ENCODE measurements at places on chromosomes 6 and 20.

- DNase-seq = no peak
These were observed 56.0 kb downstream of the DAAM2 start for GRCh38 chr6:39848171-39848570.

DNA sequence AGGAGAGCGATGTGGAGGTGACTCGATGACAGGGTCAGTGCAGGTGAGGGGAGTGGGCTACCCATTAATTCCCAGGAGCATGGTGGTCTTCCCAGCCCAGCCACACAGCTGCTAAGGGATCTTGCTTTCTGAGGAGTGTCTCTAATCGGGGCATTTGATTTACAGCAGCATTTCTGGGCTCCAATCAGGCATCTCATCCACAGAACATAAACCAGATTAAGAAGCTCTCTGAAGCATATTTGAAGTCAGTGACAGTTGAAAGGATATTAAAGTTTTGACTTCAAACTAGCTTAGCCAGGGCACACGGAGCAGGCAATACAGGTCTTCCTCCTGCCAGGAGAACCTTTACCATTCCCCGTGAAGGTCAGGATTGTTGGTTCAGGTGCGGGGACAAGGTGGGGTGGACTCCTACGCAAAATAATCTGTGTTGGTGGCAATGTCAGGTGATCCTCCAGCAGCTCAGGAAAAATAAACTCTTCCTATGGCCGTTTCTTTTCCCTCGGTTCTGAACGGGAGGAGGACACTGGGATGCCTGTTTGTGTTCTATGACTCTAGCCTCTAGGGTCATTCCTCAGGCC is 39.9 kb upstream of the ZNF831 start:
- no peak for DNase-seq

- DNase-seq = peak; percentile 14
These were observed 23.8 kb downstream of the PRSS35 start for GRCh38 chr6:83536034-83536646.

DNA sequence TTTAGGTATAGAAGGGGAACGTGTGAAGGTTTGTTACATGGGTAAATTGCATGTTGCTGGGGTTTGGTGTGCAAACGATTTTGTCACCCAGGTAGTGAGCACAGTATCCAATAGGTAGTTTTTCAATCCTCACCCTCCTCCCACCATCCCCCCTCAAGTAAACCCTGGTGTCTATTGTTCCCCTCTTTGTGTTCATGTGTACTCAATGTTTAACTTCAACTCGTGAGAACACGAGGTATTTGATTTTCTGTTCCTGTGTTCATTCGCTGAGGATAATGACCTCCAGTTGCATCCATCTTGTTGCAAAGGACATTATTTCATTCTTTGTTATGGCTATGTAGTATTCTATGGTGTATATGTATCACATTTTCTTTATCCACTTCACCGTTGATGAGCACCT is 11.6 kb upstream of the VNN1 start:
- no peak for DNase-seq

- DNase-seq = no peak
These were observed 41.4 kb downstream of the MAP7 start for GRCh38 chr6:136508725-136509392.

DNA sequence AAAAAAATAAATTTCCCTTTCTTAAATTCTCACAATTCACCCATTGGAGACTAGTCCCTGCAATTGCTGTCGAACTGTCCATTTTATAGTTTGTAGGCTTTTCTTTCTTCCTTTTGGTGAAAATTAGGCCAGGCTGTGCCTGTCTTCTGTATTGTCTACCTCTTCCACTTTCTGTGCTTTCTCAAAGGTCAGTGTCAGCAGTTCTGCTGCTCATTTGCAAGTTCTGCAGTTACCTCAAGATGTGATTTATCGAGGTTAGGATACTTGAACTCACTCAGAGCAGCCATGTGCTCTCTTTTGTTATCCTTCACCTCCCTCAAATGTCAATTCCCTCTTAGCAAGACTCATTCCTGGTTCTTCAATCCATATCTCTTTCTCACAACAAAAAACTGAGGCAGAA is 179.1 kb downstream of the SLC35F1 start:
- no peak for DNase-seq

DNA sequence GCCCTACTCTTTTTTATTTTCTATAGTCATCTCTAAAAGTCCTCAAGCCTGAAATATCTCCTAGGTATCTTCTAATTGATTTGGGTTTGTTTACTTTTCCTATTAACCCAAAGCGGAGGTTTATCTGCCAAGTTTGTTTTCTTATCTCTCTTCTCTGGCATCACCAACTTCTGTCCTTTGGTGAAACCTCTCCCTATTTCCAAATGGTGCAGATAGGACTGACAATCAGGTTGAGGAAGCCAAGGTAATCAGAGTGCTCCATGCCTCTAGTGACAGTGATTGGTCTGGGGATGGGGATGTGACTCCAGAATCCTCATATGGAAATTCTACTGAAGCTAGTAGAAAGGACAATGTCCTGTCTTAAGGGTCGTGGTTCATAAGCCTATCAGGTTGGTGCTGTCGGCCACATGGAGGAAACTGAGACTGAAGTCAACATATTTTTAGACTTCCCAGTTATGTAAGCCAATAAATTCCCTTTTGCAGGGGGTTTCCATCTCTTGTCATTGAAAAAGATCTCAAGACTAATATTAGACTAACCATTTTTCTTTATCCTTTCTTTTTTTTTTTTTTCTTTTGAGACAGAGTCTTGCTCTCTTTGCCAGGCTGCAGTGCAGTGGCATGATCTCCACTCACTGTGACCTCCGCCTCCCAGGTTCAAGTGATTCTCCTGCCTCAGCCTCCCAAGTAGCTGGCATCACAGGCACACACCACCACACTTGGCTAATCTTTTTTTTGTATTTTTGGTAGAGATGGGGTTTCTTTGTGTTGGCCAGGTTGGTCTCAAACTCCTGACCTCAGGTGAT is 28.0 kb downstream of the KIF6 start:
- DNase-seq = no peak

DNA sequence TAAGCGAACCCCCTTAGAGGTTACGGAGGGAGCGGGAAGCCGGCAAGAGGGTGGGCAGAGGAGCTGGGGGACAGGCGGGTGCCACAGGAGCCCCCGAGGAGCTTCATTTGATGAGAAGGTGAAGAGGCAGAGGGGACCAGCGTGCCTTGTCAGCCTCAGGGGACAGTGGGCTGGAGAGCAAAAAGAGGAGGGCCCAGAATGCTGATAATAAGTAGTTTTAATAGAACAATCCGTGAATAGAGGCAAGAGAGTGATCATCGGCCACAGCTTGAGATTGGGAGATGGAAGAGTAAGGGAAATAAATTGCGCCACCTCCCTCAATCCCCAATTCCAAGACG is 1.3 kb downstream of the COL19A1 start:
- no peak for DNase-seq

- DNase-seq = peak; percentile 54
These were observed 82.4 kb upstream of the TAB2 start for GRCh38 chr6:149235130-149235561.

- DNase-seq = peak; percentile 40
These were observed 28.1 kb downstream of the ALDH8A1 start for GRCh38 chr6:134921721-134922261.

- peak; percentile 70 for DNase-seq
These were observed 10.5 kb downstream of the DDRGK1 start for GRCh38 chr20:3193806-3194616.

- no peak for DNase-seq
These were observed 16.4 kb downstream of the PIGT start for GRCh38 chr20:45432294-45432693.

- DNase-seq = no peak
These were observed 45.0 kb upstream of the OPRM1 start for GRCh38 chr6:153994004-153994403.

- no peak for DNase-seq
These were observed 241.4 kb downstream of the IBTK start for GRCh38 chr6:82006027-82006738.

DNA sequence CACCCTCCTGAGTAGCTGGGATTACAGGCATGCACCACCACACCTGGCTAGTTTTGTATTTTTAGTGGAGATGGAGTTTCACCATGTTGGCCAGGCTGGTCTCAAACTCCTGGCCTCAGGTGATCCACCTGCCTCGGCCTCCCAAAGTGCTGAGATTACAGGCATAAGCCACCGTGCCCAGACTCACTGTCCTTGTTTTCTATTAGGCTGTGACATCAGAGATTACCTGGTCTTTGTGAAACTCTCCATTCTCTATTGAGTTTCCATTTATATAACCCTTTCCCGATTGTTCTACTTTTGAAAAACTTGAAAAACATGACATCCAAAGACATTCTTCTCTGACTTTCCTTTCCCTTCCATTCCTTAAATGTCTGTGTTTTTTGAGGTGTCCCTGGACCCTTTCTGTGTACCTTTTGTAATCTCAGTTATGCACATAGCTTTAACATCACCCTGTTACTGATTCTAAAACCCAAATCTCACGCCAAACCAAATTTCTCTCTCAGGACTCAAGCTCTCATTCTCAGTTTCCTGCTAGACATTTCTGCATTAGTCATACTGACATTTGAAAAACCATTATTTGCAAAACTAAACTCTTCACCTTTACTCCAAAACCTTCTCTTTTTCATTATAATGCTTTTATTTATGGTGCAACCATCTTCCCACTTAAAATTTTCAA is 137.0 kb downstream of the KHDC1L start:
- DNase-seq = no peak

- no peak for DNase-seq
These were observed 119.4 kb upstream of the AGPAT4 start for GRCh38 chr6:161393292-161393691.

DNA sequence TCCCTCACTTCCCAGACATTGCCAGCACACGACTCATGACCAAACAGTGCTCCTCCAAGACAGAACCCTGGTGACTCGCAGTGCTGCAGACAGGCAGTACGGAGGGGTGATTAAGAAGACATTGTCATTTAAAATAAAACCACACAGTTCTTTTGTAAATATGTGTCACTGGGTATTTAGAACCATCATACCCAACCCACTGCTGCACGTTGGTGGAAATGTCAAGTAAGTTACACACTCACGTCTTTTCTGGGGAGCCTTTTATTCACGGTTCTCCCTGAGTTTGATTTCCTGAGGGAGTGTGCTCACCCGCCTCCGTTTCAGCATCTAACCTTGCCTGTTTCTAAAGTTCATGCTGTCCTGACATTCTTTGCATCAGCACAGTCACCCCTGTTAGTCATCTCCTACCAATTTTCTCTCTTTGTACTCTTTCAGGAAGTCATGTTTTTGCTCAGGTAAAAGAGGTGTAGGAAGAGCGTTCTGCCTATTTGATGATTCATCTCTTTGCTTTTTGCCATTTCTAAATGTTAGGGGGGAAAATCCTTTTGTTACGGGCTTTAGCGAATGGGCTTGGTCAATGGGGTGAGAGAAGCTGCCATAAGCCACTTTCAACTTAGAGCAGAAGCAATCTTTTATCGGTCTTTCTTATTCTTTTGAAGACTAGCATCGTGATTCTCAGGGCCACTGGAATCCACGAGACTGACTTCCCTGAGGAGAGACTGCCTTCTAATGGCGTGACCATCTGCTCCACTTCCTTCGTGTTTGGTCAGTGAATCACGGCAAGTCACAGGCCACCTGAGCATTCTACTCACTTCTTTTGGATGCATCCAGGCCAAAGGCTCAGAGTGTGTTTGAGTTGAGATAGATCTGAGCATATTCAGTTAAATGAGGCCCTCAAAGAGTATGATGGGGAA is 512.8 kb upstream of the JARID2 start:
- no peak for DNase-seq

- DNase-seq = no peak
These were observed 388.2 kb downstream of the SYNE1 start for GRCh38 chr6:152248980-152249379.

DNA sequence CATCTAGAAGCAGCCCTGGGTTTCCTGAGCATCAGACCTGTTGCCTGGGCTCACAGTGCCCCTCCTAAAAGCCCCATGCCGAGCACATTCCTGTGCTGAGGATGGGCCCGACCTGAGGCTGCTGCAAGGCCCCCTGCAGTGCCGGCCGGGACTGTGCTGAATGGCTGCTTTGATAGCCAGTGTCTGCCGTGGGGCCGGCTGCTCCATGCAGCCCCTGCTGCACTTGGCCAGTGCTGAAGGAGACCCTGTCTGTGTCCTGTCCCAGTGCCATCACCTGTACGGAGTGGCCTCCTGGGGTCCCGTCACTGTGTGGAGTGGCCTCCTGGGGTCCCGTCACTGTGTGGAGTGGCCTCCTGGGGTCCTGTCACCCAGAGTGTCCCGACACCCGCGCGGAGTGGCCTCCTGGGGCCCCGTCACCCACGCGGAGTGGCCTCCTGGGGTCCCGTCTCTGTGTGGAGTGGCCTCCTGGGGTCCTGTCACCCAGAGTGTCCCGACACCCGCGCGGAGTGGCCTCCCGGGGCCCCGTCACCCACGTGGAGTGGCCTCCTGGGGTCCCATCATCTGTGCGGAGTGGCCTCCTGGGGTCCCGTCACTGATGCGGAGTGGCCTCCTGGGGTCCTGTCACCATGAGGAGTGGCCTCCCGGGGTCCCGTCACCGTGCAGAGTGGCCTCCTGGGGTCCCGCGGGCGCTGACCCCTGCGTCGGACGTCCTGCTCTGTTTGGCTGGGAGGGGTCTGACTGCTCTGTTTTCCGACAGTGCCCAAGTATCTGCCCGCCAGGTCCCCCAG is 7.0 kb downstream of the COL9A3 start:
- DNase-seq = no peak

DNA sequence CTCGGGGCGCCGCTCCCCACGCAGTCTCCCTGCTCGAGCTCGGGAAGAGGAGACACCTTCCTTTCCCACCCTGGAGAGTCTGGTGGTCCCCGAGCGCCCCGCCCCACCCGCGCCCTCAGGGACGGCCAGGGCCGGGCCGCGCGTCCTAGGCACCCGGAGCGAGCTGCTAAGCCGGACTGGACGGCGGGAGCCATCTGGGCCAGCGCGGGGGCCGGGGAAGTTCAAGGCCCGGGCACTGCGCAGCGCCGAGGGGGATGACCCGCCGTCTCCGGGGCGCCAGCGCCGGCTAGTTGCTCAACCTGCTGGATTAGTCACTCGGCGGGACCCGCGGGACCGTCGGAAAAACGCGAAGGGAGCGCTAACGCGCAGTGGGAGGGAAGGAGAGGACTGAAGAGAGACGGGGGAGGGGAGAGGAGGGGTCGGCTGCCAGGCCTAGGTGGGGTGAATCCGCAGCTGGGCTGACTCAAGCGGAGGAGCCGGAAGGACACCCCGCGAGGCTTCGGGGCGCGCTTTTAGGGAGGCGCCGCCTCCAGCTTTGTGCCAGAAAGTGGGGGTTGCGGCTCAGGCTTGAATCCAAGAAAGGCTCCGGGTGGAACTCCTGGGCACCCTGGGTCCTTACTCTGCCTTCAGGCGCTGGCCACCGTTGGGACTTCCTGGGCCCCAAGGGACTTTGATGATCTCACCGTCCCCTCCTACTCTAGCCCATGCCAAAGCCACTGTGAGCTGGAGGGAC is 75.7 kb upstream of the FOXP4 start:
- DNase-seq = no peak
